WTC11 (cell line): ENCODE measurements at places on chromosomes 5 and 9. TPM values are rescaled to one million over a fixed set of nuclear protein-coding genes. Genes with fewer than 3 reads are reported as not detected.

GRCh38 chr9:136623016-136623841 is 39.5 kb upstream of the EGFL7 start:
- no peak overlapping the region for H3K4me3 ChIP-seq
- H3K27ac ChIP-seq: 0 out of 2 replicates have a peak overlapping the region, but pooled peaks have one; percentile 79
- no peaks in the 10 kb centered on the region for H3K27me3 ChIP-seq
- H3K4me1 ChIP-seq: no peaks in the 10 kb centered on the region

The ARL10 gene
- total RNA-seq: 6.8 to 11.4 TPM (median 10.9 TPM) in 3 replicates

DNA sequence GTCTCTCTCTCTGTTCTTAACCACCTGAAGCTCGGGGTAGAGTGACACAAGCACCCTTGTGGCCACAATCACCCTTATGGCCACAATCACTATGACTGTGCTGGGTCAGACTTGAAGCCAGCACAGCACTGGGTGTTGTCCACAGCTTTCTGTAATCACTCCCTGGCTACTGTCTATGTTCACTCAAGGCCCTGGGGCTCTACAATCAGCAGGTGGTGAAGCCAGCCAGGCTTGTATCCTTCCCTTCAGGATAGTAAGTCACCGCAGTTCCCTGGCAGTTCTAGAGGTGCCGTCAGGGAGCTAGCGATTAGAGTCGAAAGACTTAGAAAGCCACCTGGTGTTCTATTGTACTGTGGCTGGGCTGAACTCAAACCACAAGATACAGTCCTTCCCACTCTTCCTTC is 44.2 kb downstream of the GDA start:
- peak; percentile 17 for DNase-seq
- peaks cover 3% of the 10 kb centered on the region for H3K4me1 ChIP-seq
- H3K4me3 ChIP-seq: no peak overlapping the region
- H3K27me3 ChIP-seq: no peaks in the 10 kb centered on the region

- no peaks in the 10 kb centered on the region for H3K27me3 ChIP-seq
- H3K4me3 ChIP-seq: no peak overlapping the region
- peak overlapping the region; percentile 53; the same call in 1 of the 2 replicates for H3K27ac ChIP-seq
- H3K4me1 ChIP-seq: peaks cover 69% of the 10 kb centered on the region
Measured at GRCh38 chr5:78638423-78638822, 10.1 kb downstream of the LHFPL2 start.

- no peaks in the 10 kb centered on the region for H3K36me3 ChIP-seq
- DNase-seq: no peak
- H3K27ac ChIP-seq: no peak overlapping the region
- H3K4me3 ChIP-seq: no peak overlapping the region
- peaks cover 7% of the 10 kb centered on the region for H3K4me1 ChIP-seq
Measured at GRCh38 chr5:103523319-103523718, 39.3 kb downstream of the NUDT12 start.

The SLC6A3 gene
- total RNA-seq: 0.53 to 0.74 TPM (median 0.64 TPM) in 3 replicates
